ENCODE measurements at places on chromosomes 2 and 18.

GRCh38 chr2:206978746-206979145, 39.4 kb downstream of the CPO start:
- no peak for DNase-seq

GRCh38 chr2:233041722-233042323, 9.4 kb downstream of the NEU2 start:
- DNase-seq: no peak

- DNase-seq: peak; percentile 7
These were observed 47.5 kb upstream of the STAM2 start for GRCh38 chr2:152222975-152223637.

GRCh38 chr2:240419723-240420122, 15.7 kb upstream of the GPC1 start:
- no peak for DNase-seq

- DNase-seq: no peak
These were observed 133.0 kb downstream of the MAP4K4 start for GRCh38 chr2:101830555-101830954.

DNA sequence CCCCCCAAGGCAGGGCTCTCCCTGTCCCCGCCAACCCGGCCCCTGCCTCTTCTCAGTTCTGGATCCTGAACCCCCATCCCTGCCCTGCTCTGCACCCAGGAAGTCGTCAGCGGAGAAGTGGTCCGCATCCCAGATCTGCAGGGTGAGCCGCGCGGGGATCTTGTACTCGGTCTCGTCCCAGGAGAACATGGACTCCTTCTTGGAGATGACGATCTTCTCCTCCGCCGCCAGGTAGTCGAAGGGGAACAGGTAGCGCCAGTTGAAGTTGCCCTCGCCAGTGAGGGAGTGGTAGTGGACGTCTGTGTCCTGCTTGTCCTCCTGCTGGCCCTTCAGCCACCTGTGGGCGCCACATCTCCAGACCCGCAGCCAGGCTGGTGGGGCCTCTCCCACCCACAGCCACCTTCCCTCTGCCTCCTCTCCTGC, 16.3 kb downstream of the OTOF start:
- DNase-seq: no peak

DNA sequence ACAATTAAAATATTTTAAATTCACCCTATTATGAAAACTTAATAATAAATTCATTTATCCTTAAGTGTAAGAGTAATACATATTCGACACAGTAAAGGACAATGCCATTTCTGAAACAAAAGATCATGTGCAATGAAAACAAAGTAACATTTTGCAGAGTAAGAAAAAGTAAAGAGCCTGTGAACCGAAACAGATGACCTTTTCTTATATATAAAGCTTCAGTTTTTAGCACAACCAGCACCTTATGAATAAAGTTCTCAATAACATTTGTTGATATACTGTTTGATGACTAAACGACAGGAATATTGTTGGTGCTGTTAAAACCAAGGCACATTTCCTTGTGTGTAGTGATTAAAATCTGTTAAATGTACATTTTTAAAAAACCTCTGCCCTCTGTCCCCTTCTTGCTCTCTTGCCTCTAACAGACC, 1.5 kb downstream of the PELI1 start:
- DNase-seq: no peak

- no peak for DNase-seq
These were observed 41.1 kb downstream of the TMEM37 start for GRCh38 chr2:119472749-119473148.

- DNase-seq: no peak
These were observed 264.9 kb downstream of the ICOS start for GRCh38 chr2:204201507-204201906.

DNA sequence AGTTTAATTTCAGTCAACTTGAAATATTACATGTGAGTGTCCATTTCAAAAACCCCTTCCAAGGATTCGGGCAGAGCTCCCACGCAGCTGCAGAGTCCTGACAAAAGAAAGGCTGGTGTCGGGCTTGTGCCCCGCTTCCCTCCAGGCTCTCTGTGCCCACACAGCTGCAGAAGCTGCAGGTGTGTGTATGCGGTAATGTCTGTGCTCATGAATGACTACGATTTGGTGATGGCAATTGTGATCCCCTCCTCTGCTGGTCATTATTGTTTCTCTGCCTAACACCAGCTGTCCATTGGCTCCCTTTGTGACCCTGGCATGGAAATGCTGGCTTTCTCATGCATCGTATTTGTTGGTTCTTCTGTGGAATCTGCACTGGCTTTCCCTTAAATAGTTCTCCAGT, 224.8 kb downstream of the NUP35 start:
- no peak for DNase-seq

- DNase-seq: peak; percentile 89
These were observed 502 bp downstream of the TUBB6 start for GRCh38 chr18:12308386-12309100.

- DNase-seq: no peak
These were observed 47.5 kb upstream of the RIOK3 start for GRCh38 chr18:23405636-23406035.

DNA sequence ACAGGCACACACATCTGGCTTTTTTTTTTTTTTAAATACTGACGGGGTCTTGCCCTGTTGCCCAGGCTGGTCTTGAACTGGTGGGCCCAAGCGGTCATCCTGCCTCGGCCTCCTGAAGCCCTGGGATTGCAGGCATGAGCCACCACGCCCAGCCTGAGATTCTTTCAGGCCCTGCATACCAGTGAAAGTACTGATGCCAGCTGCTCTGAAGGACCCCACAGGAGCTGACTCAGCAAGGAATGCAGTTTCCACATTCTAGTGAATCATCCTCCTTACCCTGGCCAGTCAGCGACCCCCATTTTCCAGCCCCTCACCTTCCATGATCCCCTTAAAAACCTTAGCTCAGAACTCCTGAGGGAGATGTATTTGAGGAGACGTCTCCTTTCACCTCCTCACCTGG, 5.8 kb upstream of the DTYMK start:
- DNase-seq: peak; percentile 38

DNA sequence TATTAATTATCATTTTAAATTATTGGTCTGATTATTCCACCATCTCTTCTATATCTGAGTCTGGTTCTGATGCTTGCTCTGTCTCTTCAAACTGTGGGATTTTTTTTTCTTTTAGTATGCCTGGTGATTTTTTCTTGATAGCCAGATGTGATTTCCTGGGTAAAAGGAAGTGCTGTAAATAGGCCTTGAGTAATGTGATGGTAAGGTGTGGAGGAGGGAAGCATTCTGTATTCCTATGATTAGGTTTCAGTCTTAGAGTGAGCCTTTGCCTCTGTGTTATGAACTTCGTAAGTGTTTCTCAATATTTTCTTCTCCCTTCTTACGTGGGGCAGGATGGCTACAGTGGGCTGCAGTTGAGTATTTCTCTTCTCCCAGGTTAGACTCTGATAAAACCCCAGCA, 103.0 kb downstream of the EHBP1 start:
- DNase-seq: no peak

- DNase-seq: no peak
These were observed 7.5 kb upstream of the SP3 start for GRCh38 chr2:173972636-173973035.

GRCh38 chr18:6602365-6602764, 127.2 kb upstream of the ARHGAP28 start:
- DNase-seq: no peak

DNA sequence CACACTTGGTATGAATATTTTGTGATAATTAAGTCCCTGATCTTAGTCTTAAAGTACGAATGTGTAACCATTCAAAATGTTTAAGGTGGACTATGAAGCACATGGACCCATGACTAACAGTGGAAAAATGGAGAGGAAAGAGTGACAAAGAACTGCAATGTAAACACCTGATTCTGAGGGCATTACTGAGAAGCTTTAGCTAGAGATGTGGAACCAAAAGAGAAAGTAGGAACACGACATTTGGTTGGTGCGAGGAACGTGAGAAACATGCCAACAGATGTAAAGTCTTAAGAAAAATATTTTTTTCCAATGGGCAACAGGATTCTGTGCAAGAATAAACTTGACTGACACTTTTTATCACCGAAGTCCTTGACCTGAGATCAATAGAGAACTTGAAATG, 1618.6 kb downstream of the DPP10 start:
- no peak for DNase-seq

- DNase-seq: no peak
These were observed 36.5 kb upstream of the ZFP36L2 start for GRCh38 chr2:43262951-43263350.

DNA sequence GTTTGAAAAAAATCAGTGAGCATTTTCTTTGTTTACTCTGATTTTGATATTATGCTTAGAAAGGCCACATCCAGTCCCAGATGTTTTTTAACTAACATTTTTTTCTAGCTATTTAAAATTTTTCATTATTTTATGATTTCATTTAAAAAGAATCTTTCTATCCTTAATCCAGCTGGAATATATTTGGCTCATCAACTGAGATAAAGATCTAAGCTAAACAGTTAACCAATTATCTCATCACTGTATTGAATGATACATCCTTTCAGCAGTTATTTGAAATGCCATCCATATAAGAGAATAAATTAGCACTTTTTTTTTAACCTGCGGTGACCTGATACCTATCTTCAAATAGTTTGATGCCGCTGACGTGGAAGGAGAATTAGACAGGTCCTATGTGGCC, 245.5 kb upstream of the COPS8 start:
- no peak for DNase-seq

DNA sequence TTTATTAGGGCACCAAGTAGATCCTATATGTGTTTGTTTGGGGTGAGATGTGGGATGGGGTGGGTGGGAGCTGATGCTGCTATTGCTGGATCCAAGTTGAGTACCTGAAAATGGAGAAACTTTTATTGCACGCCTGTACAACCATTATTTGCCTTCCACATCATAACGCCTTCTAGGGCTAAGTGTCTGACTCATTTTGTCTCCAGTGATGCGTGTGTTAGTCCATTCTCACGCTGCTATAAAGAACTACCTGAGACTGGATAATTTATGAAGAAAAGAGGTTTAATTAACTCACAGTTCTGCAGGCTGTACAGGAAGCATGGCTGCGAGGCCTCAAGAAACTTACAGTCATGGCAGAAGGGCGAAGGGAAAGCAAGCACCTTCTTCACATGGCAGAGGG, 58.2 kb downstream of the KDM3A start:
- no peak for DNase-seq

- DNase-seq: no peak
These were observed 5.1 kb downstream of the KIF3C start for GRCh38 chr2:25976983-25977741.

DNA sequence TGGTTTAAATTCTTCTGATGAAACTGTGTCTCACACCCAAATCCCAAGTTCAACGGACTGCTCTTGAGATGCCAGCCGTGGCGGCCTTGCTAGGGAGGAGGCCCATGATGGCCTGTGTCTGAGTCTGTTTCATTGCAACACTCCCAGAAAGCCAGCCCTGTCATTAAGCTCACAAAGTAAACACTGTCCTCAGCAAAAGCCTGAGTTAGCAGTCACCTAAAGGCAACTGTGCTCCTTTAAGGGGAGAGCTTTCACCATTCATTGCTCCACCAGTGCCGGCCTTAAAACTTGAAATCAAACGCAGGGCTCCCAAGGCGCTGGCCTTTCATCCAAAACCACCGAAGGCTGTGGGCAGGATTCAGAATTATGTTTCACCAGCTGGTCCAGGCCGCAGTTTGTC, 42.5 kb upstream of the PPP1CB start:
- DNase-seq: no peak

DNA sequence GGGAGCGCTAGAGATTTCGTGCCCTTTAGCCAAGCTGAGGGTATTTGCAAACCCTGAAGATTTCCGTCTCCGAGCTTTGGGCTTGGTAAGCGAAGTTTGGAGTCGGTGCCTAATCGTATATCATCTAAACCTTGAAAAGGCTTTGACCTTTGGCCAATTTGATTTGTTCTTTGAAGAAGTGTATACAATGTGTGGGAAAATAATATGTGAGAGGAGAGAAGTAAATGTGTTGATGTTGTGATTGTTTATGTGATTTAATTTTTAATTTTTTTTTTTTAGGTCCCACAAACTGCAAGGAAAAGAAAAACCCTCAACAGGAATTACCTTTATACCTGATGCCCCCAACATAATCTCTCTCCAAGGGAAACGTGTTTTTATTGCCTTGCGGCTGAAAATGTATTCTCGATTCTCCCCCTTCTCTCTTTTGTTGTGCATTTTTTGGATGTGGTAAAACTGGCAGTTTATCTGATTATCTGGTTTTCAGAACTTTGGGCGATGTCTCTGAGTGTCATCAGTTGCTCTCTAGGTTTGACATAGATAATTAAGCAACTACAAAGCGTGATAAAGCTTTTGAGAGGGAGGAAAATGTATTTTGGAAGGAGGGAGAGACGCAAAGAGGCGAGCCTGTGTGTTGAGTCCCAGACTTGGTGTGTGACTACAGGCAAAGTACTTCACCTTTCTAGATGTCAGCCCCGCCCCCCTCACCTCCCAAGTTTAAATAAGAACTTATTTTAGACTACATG, 912 bp upstream of the FBXO11 start:
- DNase-seq: no peak

DNA sequence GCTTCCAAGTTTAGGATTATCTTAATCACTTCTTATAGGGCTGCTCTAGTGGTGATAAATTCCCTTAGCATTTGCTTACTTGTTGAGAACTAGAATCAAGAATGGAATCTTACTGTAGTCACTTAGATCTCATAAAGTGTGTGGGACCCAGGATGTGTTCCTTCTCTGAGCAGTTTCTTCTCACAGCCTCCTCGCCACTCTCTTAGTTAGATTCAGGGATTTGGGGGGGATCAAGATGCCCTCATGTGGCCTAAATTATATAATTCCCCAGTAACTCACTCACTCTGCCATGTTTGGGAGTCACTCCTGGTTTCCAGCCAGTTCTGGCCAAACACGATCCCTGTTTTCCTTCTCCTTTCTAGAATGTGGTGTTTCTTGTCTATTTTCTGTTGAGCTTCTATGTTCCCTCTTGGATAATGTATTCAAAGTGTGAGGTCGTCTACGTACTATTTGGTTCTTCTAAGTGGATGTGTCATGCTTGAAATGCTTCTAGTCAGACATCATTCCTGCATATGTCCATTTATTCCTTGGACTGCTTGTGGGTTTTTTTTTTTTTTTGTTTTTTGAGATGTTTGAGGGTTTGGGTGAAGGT, 414.9 kb upstream of the SYT4 start:
- no peak for DNase-seq

DNA sequence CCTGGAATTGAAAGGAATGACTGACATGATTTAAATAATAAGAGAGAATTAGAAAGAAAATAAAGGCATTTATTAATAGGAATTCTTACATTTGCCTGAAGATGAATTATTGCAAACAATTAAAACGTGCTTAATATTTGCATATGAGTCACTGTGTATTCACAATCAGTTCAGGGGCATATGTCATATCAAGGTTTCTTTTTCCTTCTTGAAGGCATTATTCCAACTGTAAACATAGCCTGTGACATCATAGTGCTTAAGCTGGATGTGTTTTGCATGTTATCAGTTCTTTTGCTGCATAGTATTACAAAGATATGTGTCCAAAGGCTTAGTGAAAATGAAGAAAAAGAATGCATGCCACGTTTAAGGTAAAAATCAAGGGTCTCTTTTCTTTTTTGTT, 80.8 kb downstream of the MEIS1 start:
- DNase-seq: no peak

DNA sequence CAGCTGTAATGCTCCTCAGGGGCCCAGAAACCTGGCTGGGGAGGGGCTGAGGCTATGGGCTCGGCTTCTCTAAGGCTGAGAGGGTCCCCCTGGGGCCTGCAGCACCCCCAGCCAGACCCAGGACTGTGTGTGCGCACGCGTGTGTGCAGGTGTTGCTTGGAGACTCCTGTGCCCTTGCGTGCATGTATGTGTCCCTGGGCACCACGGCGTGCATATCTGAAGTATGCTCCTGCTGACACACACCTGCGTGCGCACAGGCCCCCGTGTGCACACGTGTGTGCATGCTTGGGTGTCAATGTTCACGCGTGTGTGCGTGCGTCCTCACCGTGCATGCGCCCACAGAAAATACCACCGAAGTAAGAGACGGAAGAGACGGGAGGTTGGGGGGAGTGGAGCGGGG, 14.9 kb upstream of the ECEL1 start:
- DNase-seq: no peak
